Smooth muscle cell of the umbilical artery (primary cell): ENCODE measurements at places on chromosomes 1 and 21. TPM values are rescaled to one million over a fixed set of nuclear protein-coding genes. Genes with fewer than 3 reads are reported as not detected.

The DNALI1 gene
- total RNA-seq = 0.89 and 1.9 TPM in 2 replicates

The NEK2 gene
- total RNA-seq = 2.1 and 17.3 TPM in 2 replicates

The TRIM58 gene
- total RNA-seq = 0.05 TPM in 1 of 2 replicates, not detected in the other

The LRRC3 gene
- total RNA-seq = 0.78 and 0.89 TPM in 2 replicates

The TFAP2E gene
- under 0.01 and 0.42 TPM in 2 replicates for total RNA-seq

The KCNJ9 gene
- total RNA-seq = not detected in 2 replicates

The RPS8 gene
- 927 and 1,770 TPM in 2 replicates for total RNA-seq

The UBAP2L gene
- total RNA-seq = 46.3 and 122 TPM in 2 replicates

The DSCAM gene
- 0.05 TPM in 1 of 2 replicates, not detected in the other for total RNA-seq

The MYOG gene
- total RNA-seq = not detected in 2 replicates

The CD1C gene
- total RNA-seq = not detected in 2 replicates

The COL9A2 gene
- 0.59 and 0.78 TPM in 2 replicates for total RNA-seq

The FAM72C gene
- 0.42 TPM in 1 of 2 replicates, not detected in the other for total RNA-seq

The AIM2 gene
- under 0.01 and 0.46 TPM in 2 replicates for total RNA-seq

The C8B gene
- total RNA-seq = under 0.01 TPM in 1 of 2 replicates, not detected in the other

The VWA5B1 gene
- not detected in 2 replicates for total RNA-seq

The CBR3 gene
- 4.5 and 7.8 TPM in 2 replicates for total RNA-seq

The OR10J1 gene
- not detected in 2 replicates for total RNA-seq

The SPRR2A gene
- not detected in 2 replicates for total RNA-seq

The ADCY10 gene
- total RNA-seq = 0.05 and 0.30 TPM in 2 replicates
